ENCODE measurements at places on chromosomes 3 and 15. TPM values are rescaled to one million over a fixed set of nuclear protein-coding genes. Genes with fewer than 3 reads are reported as not detected.

- no peaks in the 10 kb centered on the region for H3K27me3 ChIP-seq
- H3K27ac ChIP-seq, result no peak overlapping the region
- H3K4me3 ChIP-seq, result no peak overlapping the region
- H3K36me3 ChIP-seq, result no peaks in the 10 kb centered on the region
Measured at GRCh38 chr15:82058026-82058425, 12.2 kb upstream of the MEX3B start.

- DNase-seq, result no peak
- no peaks in the 10 kb centered on the region for H3K4me1 ChIP-seq
- peaks cover 45% of the 10 kb centered on the region for H3K36me3 ChIP-seq
- no peak overlapping the region for H3K4me3 ChIP-seq
Measured at GRCh38 chr15:64132217-64132616, 19.3 kb upstream of the SNX22 start.

- no peaks in the 10 kb centered on the region for H3K27me3 ChIP-seq
- DNase-seq, result no peak
- H3K4me1 ChIP-seq, result peaks cover 36% of the 10 kb centered on the region
- no peak overlapping the region for H3K27ac ChIP-seq
- H3K36me3 ChIP-seq, result peaks cover 53% of the 10 kb centered on the region
- H3K4me3 ChIP-seq, result no peak overlapping the region
Measured at GRCh38 chr3:71110385-71111222, 472.9 kb downstream of the FOXP1 start.

CADM2 gene
- not detected for total RNA-seq

GRCh38 chr3:11739706-11740105, 96.0 kb upstream of the VGLL4 start:
- DNase-seq, result no peak
- H3K36me3 ChIP-seq, result no peaks in the 10 kb centered on the region
- no peak overlapping the region for H3K27ac ChIP-seq
- no peak overlapping the region for H3K4me3 ChIP-seq

FBXW12 gene
- total RNA-seq, result not detected

NR2E3 gene
- not detected for total RNA-seq

GRCh38 chr15:95557226-95558046, 773.1 kb upstream of the NR2F2 start:
- H3K36me3 ChIP-seq, result no peaks in the 10 kb centered on the region
- no peak overlapping the region for H3K27ac ChIP-seq
- no peaks in the 10 kb centered on the region for H3K27me3 ChIP-seq
- DNase-seq, result no peak
- H3K4me3 ChIP-seq, result no peak overlapping the region

DNA sequence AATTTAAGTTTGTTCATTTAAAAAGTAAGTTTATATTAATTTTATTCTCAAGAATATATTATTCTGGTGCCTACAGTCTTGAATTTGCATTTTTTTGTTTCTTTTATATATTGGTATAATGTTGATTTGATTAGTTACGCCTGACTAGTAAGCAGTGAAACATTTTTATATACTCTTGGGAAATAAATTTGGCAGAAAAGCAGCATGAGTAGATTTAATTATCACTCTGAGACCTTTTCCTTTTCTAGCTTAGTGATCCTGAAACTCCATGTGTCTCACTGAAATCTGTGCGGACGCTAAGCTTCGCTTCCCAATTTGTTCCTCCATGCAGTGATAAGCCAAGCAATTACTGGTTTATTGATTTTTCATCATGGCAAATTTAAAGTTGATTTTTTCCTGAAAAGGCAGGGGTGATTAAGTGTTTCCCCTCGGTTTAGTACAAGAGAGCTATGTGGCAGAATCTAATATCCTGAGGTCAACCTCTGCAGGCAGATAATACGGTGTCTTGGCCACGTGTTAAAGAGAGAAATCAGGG, 87.2 kb upstream of the MLF1 start:
- no peaks in the 10 kb centered on the region for H3K36me3 ChIP-seq
- H3K27me3 ChIP-seq, result no peaks in the 10 kb centered on the region
- H3K27ac ChIP-seq, result no peak overlapping the region
- H3K4me3 ChIP-seq, result no peak overlapping the region
- no peak for DNase-seq

TP63 gene
- total RNA-seq, result 0.20 TPM

DNA sequence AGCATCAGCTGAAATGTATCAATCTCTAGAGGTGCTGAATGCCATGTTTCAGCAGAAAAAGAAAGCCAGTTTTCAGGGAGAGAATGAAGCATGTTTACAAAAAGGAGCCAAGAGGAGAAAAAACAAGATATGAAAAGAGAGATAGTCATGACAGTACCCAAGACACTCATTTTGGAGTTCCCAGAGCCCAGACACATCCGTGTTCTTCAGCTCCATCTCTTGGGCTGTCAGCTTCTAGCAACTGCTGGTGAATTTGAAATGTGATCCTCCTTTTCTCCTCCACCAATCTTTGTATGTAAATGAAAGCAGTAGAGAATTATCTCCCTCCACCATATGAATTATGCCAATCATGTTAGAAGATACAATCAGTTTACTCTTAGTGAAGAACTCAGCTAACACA, 93.0 kb upstream of the SLC25A36 start:
- H3K27ac ChIP-seq, result no peak overlapping the region
- H3K4me3 ChIP-seq, result no peak overlapping the region
- no peaks in the 10 kb centered on the region for H3K36me3 ChIP-seq

DNA sequence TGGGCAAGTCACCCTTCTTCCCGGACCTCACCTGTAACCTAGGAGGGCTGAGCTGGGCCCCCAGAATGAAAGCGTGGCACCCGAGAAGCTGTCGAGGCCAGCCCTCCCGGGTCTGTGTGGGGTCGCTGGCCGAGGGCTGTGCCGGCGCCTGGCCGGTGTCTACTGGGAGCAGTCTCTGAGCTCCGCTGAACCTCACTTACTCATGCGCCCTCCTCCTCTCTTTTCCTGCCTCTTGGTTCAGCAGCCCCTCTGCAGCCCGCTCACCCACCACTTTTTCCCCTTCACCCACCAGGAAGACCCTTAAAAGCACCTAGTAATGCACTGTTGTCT, 419 bp downstream of the HYKK start:
- H3K4me3 ChIP-seq, result peak overlapping the region; percentile 70
- no peaks in the 10 kb centered on the region for H3K36me3 ChIP-seq
- DNase-seq, result no peak
- peak overlapping the region; percentile 53 for H3K27ac ChIP-seq

DNA sequence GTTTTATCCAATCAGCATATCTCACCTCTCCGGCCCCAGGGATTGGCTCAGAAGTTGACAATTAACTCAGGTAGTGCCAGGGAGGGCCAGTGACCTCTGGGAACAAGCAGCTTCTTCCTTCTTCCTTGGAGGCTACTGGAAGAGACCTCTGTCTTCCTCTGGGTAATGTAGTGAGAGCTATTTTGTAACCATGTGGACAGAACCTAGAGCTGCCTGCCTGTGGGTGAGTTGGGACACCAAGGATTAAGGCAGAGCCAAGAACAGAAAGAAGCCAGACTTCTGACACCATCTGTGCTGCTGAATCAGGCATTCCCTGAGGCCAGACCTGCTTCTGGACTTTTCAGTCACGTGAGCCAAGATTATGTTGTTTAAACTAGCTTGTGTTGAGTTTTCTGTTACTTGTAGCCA, 5.9 kb upstream of the NDUFAF1 start:
- DNase-seq, result no peak
- no peaks in the 10 kb centered on the region for H3K36me3 ChIP-seq
- no peak overlapping the region for H3K4me3 ChIP-seq
- H3K27me3 ChIP-seq, result no peaks in the 10 kb centered on the region
- H3K27ac ChIP-seq, result no peak overlapping the region
- no peaks in the 10 kb centered on the region for H3K4me1 ChIP-seq

GRCh38 chr3:128112357-128112968, 11.1 kb downstream of the RUVBL1 start:
- peak overlapping the region; percentile 56 for H3K27ac ChIP-seq
- no peak overlapping the region for H3K4me3 ChIP-seq
- H3K36me3 ChIP-seq, result peaks cover 45% of the 10 kb centered on the region
- no peaks in the 10 kb centered on the region for H3K27me3 ChIP-seq
- peak; percentile 19 for DNase-seq
